CD4-positive, alpha-beta T cell treated with Interleukin-4 for 4 hours (primary cell): ENCODE measurements at places on chromosomes 11 and 22.

DNA sequence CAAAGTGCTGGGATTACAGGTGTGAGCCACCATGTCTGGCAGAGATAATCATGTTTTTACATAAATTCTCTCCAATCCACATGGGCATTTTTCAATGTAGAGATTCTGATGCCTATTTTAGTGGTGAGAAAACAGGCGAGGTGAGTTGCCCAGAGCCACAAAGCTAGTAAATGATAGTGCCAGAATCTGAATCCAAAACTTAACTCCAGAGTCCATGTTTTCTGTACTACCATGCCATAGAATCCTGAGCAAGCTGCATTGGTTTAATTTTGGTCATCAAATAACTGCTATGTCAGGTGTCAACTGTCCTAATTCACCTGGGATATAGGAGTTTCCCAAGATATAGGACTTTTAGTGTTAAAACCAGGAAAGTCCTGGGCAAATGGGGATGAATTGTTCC, 13.6 kb downstream of the NEFH start:
- no peak for DNase-seq

DNA sequence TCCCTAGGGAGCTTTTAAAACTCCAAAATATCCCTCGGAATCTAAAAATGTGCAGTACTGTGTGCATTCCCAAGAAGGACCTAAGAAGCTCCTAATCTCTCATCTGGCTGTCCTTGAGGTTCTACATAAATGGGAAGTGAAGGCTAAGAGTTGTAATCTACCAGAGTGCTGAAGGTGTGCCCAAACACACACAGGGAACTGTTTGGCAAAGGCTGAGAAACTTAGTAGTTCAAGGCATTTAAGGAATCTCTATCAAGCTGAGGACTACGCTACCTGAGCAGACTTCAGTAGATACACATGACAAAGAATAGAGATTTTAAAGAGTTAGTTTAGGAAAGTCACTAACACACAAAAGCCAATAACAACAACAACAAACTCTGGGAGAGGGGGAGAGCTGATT, 71.1 kb downstream of the TTC28 start:
- no peak for DNase-seq

DNA sequence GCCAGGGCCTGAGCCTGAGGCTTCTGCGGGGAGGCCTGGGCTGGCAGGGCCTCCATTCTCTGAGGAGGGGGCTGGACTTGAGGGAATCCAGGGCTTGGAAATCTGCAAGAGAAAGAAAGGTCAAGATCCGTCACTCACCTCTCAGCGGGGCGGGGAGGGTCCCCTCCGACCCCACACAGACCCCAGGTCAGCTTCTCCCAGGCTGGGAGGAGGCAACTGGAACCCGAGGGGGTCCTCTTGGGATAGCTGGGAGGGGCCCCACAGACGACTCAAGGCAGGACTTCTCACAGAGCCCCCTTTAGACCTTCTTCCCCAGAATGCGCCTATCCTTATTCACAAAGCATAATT, 11.0 kb downstream of the TNKS1BP1 start:
- DNase-seq: no peak

GRCh38 chr22:19046287-19046686, 75.9 kb downstream of the DGCR2 start:
- no peak for DNase-seq

- no peak for DNase-seq
These were observed 40.2 kb upstream of the WNT7B start for GRCh38 chr22:46017166-46017565.

- no peak for DNase-seq
These were observed 582 bp upstream of the SHANK3 start for GRCh38 chr22:50672041-50672440.
